ENCODE measurements at places on chromosomes 3 and 15.

DNA sequence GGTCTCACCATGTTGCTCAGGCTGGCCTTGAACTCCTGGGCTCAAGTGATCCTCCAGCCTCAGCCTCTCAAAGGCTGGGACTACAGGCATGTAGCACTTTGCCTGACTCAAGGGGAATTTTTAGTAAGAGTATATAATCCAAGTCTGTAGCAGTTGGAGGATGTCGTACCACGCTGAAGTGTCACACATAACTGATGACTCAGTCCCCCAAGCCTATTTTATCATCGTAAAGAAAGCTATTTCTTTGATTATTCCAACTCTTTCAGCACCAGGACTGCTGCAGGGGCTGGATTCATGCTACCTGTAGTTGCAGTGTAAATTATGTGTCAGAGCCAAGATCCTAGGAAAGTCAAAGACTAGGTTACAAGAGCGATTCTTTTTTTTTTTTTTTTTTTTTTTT lies 1.4 kb upstream of the PRKCI start:
- H3K27ac ChIP-seq, result no peak overlapping the region
- no peaks in the 10 kb centered on the region for H3K4me1 ChIP-seq
- no peaks in the 10 kb centered on the region for H3K27me3 ChIP-seq

DNA sequence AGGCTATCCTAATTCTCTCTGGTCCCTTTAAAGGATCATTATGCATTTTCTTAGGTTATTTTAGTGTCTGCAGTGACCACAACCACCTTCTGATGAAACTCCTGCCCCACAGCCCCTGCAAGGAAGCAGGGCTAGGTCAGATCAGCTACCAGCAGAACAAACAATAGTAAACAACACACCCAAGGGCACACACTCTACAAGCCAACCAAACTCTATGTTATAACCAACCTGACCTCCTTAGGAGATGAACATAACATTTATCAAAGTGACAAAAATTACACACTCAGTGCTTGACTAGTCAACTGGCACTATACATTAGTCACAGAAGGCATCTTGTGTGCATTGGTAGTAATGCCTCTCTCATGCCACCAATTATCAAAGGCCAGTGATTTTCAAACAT lies 17.3 kb downstream of the DENND6A start:
- no peaks in the 10 kb centered on the region for H3K36me3 ChIP-seq
- H3K27ac ChIP-seq, result no peak overlapping the region
- H3K4me1 ChIP-seq, result no peaks in the 10 kb centered on the region
- H3K4me3 ChIP-seq, result no peak overlapping the region

DNA sequence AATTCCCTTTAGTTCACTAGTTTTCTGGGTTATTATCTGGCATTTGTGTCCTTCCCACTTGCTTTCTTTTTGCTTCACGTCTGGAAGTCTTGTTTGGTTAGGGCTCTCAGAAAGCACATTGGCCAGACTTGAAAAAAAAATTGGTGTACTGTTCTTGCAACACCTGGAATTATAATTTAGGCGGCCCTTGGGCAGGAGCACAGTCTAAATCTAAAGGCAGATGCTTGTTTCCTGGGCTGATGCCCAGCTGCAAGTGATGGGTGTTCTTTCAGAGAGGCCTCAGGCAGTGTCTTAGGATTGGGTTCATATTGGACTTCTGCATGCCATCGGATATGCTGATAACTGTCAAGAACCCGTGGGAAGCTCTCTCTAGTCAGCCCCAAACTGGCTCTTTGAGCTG lies 521.5 kb downstream of the PDCD6IP start:
- no peaks in the 10 kb centered on the region for H3K36me3 ChIP-seq
- no peak for DNase-seq
- no peak overlapping the region for H3K27ac ChIP-seq
- no peaks in the 10 kb centered on the region for H3K27me3 ChIP-seq
- no peaks in the 10 kb centered on the region for H3K4me1 ChIP-seq

GRCh38 chr3:197420115-197420514 lies 121.7 kb upstream of the DLG1 start:
- no peaks in the 10 kb centered on the region for H3K36me3 ChIP-seq
- peaks cover 4% of the 10 kb centered on the region for H3K4me1 ChIP-seq
- no peak overlapping the region for H3K4me3 ChIP-seq
- H3K27ac ChIP-seq, result no peak overlapping the region
- DNase-seq, result no peak

- no peak overlapping the region for H3K4me3 ChIP-seq
- no peak overlapping the region for H3K27ac ChIP-seq
- no peak for DNase-seq
- H3K36me3 ChIP-seq, result no peaks in the 10 kb centered on the region
- H3K27me3 ChIP-seq, result no peaks in the 10 kb centered on the region
Measured at GRCh38 chr15:70327856-70328678, 230.3 kb upstream of the TLE3 start.

DNA sequence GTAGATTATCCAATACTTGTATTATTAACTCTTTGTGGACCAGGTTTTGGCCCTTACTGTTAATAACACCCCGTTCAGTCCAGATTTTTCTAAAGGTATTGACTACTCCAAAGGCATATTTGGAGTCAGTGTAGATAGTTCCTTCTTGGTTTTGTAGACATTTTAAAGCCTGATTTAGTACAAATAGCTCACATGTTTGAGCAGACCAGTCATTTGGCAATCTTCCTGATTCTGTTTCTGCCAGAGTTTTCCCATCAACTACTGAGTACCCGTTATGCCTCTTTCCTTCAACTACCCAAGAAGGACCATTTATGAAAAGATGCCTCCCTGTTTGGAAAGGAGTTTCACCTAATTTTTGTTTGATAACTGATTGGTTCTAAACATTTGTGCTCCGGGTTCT lies 82.0 kb downstream of the CHCHD4 start:
- no peak overlapping the region for H3K27ac ChIP-seq
- H3K4me3 ChIP-seq, result no peak overlapping the region
- no peaks in the 10 kb centered on the region for H3K27me3 ChIP-seq
- no peaks in the 10 kb centered on the region for H3K4me1 ChIP-seq

DNA sequence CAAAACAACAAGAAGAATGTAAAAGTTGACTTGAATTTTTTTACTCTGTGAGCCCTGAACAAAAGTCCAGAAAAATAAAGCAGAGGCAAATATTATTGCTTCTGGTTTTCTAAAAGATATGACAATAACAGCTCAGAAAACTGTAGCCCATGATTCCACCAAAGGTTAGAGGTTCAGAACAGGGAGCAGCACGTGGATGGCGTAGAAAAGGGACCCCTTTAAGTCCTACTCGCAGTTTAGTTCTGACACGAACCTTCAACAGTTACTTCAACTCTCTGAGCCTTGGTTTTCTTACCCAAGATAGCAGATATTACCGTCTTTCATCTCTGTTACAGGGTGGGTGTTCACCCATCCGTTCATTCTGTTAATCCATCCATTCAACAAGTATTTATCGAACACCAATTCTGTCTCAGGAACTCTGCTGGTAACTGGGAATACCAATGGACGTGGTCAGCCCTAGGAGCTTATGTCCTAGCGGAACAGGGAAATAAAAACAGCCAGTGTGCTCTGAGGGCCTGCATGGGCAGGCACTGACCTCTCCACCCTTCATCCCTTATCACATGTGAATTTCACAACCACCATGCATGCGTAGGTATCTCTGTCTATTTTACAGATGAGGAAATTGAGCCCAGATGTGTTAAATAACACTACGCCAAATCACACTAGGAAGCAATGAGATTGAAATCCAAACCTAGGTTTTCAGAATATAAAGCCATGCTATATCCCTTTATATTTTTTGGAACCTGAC lies 274.2 kb upstream of the ICE2 start:
- DNase-seq, result no peak
- H3K36me3 ChIP-seq, result no peaks in the 10 kb centered on the region
- no peak overlapping the region for H3K4me3 ChIP-seq
- no peaks in the 10 kb centered on the region for H3K27me3 ChIP-seq
- no peak overlapping the region for H3K27ac ChIP-seq

GRCh38 chr3:8622873-8623691 lies 21.5 kb downstream of the SSUH2 start:
- H3K4me1 ChIP-seq, result 0 out of 2 replicates have a peak, but pooled peaks cover 2% of the 10 kb centered on the region
- H3K27ac ChIP-seq, result no peak overlapping the region
- H3K27me3 ChIP-seq, result no peaks in the 10 kb centered on the region
- peak; percentile 82 for DNase-seq
- H3K36me3 ChIP-seq, result no peaks in the 10 kb centered on the region

GRCh38 chr15:74573987-74574386 lies 33.0 kb downstream of the ARID3B start:
- no peak overlapping the region for H3K27ac ChIP-seq
- no peak for DNase-seq
- H3K27me3 ChIP-seq, result no peaks in the 10 kb centered on the region
- no peak overlapping the region for H3K4me3 ChIP-seq
- H3K4me1 ChIP-seq, result no peaks in the 10 kb centered on the region
- peaks cover 37% of the 10 kb centered on the region for H3K36me3 ChIP-seq

GRCh38 chr3:37899711-37900306 lies 38.1 kb downstream of the CTDSPL start:
- DNase-seq, result no peak
- H3K4me1 ChIP-seq, result peaks cover 6% of the 10 kb centered on the region
- no peaks in the 10 kb centered on the region for H3K27me3 ChIP-seq
- no peak overlapping the region for H3K4me3 ChIP-seq
- H3K27ac ChIP-seq, result no peak overlapping the region
- H3K36me3 ChIP-seq, result no peaks in the 10 kb centered on the region

DNA sequence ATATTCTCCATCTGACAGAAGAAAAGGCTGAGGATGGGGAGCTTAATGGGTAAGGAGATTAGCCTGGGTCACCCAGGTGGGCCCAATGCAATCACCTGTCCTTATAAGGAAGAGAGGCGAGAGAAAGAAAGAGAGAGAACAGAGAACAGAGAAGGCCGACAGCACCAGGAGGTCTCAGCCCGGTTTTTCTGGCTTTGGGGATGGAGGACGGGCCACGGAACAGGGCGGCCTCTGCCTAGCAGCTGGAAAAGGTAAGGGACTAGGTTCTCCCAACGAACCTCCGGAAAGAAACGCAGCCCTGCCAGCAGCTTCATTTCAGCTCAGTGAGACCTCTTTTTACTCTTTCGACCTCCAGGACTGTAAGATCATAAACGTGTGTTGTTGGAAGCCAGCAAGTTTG lies 196.0 kb upstream of the LYSMD4 start:
- no peak for DNase-seq
- peaks cover 5% of the 10 kb centered on the region for H3K27me3 ChIP-seq
- H3K27ac ChIP-seq, result no peak overlapping the region

- no peaks in the 10 kb centered on the region for H3K27me3 ChIP-seq
- no peaks in the 10 kb centered on the region for H3K36me3 ChIP-seq
- no peak overlapping the region for H3K4me3 ChIP-seq
- no peak overlapping the region for H3K27ac ChIP-seq
Measured at GRCh38 chr3:37891227-37891626, 29.5 kb downstream of the CTDSPL start.

DNA sequence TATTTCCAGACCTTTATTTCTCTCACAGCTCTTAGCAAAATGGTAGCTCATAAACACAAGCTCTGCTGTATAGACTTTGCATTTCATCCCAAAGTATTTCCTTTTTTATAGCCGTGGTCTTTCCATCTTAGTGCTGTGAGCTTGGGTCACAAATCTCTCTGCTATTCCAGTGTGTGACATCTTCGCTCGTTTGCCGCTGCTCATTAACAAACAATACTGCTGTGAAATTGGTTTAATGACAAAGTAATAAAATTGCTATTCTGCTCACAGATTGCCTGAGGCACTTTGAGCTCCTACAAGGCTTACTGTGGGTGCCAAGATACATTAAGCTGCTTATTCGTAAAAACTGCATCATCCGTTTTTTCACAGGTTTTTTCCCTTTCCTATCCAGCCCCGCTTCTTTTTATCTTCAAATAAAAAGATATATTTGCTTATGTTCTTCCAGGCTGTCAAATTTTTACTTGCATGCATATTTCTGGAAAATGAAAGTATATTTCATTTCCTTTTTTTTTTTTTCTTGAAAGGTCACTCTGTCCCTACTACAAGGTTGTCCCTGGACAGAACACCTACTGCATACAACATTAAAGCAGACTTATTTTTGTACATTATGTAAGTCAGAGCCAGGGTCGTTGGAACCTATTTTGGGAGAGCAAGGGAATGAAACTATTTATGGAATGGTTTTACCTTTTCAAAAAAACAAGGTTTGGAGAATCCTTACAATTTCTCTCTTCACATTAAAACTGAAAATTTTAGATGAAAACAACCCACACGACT lies 174.5 kb downstream of the MEIS2 start:
- H3K27ac ChIP-seq, result no peak overlapping the region
- H3K4me3 ChIP-seq, result no peak overlapping the region
- no peaks in the 10 kb centered on the region for H3K27me3 ChIP-seq
- no peaks in the 10 kb centered on the region for H3K36me3 ChIP-seq

DNA sequence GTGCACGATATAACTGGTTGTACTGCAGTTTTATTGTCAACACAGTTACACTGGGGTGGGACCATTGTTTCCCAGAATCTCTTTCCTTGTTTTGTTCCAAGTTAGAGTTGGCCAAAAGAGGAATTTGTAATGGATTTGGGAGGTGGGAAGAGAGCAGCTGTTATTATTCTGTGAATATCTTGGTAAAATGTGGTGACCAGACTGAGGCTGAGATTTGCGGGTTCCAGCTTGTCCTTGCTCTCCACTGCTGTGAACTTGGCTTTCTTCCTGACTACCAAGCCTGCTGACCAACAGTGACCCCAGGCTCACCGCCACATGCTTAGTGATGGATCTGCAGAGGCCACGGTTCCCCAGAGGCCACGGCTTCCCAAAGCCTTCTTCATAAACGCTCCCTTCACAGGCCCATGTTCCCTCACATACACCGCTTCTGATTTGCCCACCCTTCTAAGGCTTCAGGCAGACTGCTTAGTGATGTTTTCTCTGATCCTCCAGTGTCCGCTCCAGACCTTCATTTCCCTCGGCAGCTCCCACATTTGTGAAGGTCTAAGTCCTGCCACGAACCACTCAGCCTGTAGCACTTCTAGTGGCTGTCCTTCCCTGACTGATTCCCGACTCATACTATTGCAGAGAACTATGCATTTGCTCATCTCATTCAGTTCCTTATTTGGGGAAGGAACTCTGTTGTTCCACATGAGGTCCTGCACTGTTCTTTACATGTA lies 525.5 kb upstream of the RGMA start:
- H3K27me3 ChIP-seq, result no peaks in the 10 kb centered on the region
- H3K27ac ChIP-seq, result no peak overlapping the region
- H3K4me1 ChIP-seq, result no peaks in the 10 kb centered on the region
- no peak for DNase-seq

- no peak overlapping the region for H3K27ac ChIP-seq
- DNase-seq, result no peak
- H3K27me3 ChIP-seq, result no peaks in the 10 kb centered on the region
- H3K4me3 ChIP-seq, result no peak overlapping the region
- no peaks in the 10 kb centered on the region for H3K4me1 ChIP-seq
Measured at GRCh38 chr15:57495554-57496165, 96.0 kb upstream of the MYZAP start.

DNA sequence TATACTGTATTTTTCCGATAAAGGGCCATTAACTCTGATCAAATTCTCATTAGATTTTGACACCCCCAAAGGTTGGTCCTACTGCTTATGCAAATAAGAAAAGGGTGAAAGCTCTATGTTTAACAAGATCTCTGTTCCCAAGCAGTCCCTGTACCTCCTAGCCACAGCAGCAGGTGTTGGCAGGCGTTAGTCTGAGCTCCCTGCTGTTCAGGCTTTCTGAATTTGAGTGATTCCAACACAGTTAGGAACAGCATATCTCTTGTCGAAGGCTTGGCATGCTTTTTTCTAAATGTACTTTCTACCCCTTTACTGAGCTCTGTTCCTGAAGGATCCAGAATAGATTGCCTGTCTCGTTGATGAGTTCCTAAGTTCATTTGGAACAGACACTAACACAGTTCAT lies 42.3 kb downstream of the MITF start:
- no peaks in the 10 kb centered on the region for H3K36me3 ChIP-seq
- no peaks in the 10 kb centered on the region for H3K27me3 ChIP-seq
- no peak overlapping the region for H3K4me3 ChIP-seq
- no peak overlapping the region for H3K27ac ChIP-seq

Data from iPS DF 6.9 (cell line).